ENCODE measurements at places on chromosomes 2 and 18.

- DNase-seq: peak; percentile 66
Observed at GRCh38 chr2:226578879-226579278, 220.7 kb downstream of the IRS1 start.

GRCh38 chr2:203562268-203562667, 27.2 kb upstream of the RAPH1 start:
- DNase-seq: no peak

- DNase-seq: no peak
Observed at GRCh38 chr18:72910045-72910444, 42.3 kb upstream of the NETO1 start.

DNA sequence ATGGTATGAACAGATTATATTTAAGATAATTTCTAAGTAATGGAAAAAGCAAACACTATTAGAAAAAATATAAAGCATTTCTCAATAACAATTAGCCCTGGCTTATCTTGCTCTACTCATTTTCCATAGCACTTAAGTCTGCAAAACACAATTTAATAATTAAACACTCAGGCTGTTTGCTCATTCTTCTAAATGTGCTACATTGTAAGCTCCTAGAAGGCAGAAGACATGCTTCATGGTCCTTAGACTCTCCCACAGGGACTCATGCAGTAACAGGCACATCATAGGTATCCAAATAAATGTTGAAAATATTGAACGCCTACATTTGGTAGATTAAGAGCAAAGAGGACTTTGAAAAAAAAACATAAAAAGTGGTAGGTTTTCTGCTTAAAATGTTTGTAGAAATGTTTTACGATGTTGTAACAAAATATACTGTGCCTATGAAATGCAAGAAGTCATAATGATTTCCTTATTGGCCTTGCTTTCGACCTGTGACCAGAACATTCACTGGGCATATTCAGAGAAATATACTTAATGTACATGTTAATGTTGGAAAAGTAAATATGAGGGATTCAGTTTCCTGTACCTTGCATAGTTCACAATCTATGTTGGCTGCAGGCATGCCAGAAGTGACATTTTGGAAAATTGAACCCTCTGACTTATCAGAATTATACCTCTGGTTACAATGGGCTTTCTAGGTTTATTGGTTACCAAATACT, 27.2 kb downstream of the G6PC2 start:
- DNase-seq: no peak

DNA sequence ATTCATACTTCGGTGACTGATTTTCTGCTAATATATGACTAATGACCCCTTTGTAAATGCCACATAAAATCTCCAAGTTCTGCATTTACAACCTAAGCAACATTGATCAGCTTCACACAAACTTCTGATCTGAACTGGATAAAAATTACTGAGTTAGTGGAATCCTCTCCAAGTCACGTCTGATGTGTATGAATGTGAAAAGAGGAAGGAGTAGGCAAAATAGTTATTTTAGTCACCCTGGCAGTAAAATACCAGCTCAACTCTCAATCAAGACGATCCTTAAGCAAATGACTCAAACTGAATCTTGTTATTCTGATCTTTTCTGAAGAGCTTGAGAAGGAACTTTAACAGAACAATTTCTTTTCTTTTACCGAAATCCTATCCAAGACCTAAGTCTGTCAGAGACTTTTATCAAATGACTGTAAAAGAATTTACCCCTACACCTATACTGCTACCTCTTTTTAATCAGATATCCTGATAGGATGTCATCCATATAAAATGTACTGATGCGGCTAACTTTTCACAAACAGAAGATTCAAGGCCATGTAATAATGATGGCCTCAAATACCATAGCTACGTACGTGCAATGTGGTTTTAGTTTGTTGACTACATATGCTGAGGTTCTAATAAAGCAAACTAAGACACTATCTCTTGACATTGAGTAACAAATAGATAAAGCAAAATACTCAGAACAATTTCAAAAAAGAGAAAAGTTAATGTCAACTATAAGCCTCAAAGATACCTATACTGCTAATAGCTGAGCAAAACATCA, 23.7 kb downstream of the CUL3 start:
- DNase-seq: no peak

DNA sequence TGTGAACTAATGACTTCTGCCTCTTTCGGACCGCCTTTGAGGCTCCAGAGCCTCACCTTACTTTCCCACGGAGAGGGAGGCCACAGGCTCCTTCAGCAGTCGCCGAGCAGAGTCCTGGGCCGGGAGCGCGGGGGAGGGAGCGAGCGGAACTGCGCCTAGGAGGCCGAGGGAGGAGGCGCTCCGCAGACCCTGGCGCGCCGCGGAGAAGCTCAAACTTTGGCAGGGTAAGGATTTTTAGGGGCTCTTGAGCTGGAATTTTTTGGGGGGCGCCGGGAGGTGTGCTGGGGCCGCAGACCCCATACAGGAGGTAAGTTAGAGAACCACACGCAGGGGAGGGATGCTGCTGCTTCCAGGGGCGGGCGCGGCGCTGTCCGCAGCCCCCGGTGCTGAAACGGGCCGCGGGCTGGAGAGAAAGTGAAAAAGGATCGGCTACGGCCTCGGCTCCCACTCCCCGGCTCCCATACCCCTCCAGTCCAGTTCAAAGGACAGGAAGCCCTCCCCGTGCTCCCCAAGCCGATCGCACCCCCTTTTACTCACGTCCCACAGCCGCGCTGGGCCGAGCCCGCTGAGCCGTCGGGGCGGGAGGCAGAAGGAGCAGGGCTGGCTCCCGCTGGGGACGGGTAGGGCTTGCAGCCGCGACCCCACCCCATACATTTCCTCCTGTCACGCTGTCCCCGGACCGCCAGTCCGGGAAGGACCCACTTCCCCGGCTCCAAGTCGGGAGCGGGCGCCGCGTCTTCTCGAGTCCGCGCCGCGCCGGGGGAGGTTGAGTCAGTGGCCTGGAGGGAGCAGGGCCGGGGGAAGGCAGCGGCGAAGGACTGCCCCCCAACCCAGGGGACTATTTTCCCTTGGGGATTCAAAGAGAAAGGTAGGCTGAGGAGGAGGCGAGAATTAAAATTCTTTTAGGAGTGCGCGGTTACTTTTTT, at the start of gene CNGA3:
Gene CNGA3, plus strand, starts transcription at position 146 of the 926 bp plus-strand sequence. CDS start 23,520 bp downstream, outside the sequence.
- DNase-seq: peak; percentile 10

DNA sequence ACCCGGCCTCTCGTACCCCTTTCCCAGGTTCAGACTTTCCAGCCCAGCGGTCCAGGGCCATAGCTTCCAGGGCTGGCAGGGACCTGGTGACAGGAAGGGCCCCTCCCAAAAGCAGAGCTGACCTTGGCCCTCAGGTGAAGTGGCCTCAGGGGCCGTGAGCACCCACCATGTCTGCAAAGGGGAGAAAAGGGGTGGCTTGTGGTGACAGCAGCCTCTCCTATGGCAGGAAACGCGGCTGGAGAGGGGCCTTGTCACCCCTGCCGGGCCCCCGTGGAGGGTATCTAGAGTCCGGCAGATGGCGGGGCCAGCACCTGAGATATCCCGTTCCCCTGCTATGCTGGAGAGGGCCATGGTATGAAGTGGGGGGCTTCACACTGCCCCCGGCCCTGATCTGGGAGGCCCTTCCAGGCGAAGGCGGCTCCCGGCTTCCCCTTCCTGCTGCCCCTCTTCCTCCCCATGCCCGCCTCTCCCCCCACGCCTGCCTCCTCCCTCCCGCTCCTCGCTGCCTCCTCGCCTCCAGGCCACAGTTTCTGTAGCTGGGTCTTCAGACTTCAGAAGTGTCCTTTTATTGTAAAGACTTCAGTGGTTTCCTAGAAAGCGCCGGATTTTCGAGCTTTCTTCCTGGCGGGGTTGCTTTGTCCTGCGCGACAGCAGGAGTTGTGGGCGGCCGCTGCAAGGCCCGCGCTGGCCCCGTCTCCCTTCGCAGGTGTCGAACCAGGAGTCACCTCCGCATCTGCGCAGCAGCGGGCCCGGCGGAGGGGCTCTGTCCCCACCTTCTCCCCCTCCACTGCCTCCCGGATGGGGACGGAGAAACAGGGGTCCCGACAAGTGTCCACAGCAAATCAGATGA, 240.5 kb upstream of the MYT1L start:
- no peak for DNase-seq

- DNase-seq: no peak
Observed at GRCh38 chr2:196208915-196209314, 37.5 kb upstream of the STK17B start.

DNA sequence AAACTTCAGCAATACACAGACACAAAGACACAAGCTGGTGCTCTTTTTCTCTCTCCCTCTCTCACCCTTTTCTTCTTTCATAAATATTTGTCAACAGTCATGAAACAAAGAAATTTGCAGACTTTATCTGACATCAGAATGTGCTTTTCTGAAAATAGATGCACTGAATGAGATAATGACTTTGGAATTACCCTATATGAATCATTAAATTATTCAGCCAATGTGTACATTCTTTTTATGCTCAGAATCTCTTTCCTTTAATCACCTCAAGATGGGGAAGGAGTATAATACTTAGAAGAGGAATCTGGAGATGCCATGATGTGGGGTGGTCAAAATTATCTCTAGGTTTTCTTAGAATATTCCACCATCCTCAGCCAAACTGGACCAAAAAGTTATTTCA, 289.9 kb downstream of the LRRTM1 start:
- no peak for DNase-seq

DNA sequence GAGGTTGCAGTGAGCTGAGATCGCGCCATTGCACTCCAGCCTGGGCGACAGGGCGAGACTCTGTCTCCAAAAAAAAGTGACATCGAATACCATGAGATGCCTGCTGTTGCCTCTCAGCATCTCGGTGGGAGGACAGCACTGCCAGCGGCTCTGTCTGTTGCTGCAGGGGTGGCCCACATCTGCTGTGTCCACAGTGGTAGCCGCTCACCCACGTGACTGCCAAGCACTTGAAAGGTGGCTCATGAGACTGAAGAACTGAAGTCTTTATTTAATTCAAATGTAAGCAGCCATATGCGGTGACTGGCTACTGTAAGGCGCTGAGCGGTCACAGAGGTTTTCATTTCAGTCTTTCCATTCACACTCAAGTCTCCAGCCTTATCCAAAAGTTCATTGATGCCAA, 25.8 kb downstream of the IMPA2 start:
- no peak for DNase-seq

DNA sequence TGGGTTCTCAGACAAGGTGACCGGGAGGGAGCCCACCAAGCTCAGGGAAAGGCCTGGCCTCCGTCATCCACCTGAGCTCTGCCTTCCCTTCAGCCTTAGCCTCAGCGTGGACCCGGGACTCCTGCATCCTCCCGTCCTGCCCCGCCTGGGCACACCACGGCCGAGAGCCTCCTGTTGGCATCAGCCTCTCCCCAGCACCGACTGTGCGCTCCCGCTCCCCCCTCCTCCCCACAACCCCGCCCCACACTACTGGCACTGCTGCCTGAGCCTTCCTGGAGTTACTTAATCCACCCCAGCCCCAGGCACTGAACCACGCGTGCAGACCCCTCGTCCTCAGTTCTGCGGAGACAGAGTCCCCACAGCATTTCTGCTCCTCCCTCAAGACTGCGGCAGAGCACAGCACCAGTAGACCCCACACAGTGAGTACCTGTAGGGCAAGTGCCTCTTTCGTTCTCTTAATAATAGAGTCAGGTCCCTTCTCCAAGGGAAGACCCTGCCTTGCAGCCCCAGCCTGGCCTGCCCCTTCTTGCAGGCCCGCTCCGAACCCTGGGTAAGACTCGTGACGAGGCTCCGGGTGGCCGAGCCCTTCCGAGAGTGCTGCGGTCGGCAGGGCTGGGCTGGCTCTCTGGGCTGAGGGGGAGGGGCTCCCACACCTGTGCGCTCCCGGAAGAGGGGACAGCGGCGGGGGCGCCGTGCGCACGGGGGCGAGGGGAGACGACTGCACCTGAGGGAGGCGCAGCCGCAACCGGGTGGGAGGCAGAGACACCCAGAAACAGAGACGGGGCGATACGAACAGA, at the start of gene AMER3:
Gene AMER3, plus strand, starts transcription at position 285 of the 797 bp plus-strand sequence. CDS start 6,533 bp downstream, outside the sequence.
- DNase-seq: no peak

DNA sequence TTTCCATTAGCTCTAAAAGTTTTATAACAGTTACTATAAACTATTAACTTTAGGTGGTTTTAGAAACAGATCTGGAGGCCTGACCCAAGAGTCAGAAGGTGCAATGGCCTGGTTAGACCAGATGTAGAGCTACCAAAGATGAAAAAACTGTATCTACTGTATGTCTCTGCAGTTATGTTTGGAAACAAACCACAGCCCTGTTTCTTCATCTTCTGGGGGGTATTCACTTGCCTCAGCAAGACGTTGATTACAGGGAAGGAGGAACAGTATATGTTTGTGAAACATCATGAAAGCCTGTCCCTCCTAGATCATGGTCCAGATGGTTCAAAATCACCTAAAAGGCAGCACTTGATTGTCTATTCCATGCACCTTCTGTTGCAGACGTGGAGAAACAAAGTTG, 220.2 kb downstream of the SUCLG1 start:
- DNase-seq: no peak

DNA sequence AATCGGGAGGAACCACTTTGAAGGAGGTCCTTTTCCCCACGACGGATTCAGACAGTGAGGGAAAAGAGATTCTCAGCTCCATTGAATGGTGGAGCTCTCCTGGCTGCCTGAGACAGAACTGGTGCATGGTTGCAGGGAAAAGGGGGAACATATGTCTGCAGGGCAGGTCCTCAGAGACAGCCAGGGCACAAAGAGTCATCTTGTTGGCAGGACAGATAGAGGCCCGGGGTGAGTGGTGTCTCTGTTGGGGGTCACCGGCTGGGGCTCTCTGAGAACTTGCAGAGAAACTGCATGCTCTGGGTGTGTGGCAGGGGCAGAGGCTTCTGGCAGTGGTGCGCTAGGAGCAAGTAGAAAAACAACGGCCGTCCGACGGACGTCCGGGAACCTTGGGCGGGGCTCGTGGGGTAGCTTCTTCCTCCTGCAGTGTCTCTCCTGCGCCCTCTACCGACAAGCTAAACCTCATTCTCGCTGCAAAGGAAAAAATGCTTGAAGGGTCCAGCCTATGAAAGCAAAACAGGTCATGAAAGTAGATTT, 94.3 kb downstream of the CDCA7 start:
- peak; percentile 62 for DNase-seq

DNA sequence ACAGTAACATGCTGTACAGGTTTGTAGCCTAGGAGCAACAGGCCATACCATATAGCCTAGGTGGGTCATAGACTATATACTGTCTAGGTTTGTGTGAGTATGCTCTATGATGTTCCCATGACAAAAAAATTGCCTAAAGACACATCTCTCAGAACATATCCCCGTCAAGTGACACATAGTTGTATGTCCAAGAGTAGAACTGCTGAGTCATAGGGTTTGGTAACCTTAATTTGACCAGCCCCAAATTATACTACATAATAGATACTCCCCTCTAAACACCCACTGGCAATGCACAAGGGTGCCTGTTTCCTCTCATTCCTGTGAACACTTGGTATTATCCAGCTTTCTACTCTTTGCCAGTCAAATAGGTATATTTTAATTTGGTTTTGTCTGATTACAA, 161.6 kb downstream of the LCLAT1 start:
- no peak for DNase-seq

DNA sequence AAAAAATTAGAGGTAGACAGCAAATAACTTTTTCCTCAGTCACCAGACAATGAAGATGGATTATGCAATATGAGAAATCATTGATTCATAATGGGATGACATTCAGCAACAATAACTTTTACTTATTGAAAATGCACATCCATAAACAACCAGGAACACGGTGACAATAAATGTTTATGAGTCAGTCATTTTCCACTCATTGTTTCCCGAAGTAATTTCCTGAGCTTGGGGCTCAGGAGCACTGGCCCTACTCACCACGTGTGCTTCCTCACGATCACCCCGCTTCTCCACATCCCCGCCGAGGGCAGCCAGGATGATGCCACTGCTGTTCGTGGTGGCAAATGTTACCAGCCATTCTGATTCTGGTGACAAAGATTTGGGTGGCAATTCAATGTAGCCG, 156.3 kb downstream of the LAMA1 start:
- DNase-seq: no peak
